Suppressor macrophage treated with lipopolysaccharide for 4 hours (primary cell): ENCODE measurements at places on chromosomes 1 and 21.

- peak; percentile 94 for DNase-seq
These were observed at the start of gene KLHL21 for GRCh38 chr1:6602669-6603237. Gene KLHL21 (minus strand): TSS chr1:6602869. CDS start chr1:6602817, 52 bp downstream.

DNA sequence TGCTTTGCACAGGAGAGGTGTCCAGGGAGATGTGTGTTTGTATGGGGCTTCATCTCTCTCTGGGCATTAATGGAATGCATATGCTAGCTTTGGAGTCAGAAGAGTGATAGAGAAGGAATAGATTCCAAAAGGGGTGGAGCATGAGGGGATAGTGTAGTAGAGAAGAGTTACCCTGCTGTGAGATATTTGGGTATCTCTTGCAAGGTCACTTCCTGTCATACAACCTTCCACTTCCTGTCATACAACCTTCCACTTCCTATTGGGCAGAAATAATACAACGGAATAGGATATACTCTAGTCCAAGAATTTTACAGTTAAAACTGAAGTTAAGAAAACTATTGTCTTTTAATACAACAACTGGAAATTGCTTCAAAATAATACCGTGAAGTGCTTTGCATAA is 351.8 kb upstream of the FMN2 start:
- no peak for DNase-seq

GRCh38 chr1:237170149-237170548 is 128.2 kb downstream of the RYR2 start:
- DNase-seq: no peak

DNA sequence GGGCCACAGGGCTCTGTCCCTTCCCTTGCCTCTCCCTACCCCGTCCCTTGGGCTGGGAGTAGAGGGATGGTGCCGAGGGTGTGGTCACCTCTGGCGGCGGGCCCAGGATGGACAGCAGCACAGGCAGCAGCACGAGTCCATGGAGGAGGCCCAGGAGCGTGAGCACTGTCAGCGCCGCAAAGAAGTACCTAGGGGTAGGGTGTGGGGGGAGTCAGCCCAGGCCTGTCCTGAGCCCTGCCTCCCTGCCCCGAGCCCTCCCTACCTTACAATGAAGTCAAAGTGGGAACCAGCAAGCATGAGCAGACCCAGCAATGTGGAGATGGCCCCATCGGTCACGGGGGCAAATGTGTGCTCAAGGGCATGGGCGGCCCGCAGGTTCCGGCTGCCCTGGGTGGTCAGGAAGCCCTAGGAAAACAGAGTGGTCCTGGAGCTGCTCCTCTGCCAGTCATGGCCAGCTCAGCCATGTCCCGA is 14.7 kb downstream of the BTBD19 start:
- no peak for DNase-seq

DNA sequence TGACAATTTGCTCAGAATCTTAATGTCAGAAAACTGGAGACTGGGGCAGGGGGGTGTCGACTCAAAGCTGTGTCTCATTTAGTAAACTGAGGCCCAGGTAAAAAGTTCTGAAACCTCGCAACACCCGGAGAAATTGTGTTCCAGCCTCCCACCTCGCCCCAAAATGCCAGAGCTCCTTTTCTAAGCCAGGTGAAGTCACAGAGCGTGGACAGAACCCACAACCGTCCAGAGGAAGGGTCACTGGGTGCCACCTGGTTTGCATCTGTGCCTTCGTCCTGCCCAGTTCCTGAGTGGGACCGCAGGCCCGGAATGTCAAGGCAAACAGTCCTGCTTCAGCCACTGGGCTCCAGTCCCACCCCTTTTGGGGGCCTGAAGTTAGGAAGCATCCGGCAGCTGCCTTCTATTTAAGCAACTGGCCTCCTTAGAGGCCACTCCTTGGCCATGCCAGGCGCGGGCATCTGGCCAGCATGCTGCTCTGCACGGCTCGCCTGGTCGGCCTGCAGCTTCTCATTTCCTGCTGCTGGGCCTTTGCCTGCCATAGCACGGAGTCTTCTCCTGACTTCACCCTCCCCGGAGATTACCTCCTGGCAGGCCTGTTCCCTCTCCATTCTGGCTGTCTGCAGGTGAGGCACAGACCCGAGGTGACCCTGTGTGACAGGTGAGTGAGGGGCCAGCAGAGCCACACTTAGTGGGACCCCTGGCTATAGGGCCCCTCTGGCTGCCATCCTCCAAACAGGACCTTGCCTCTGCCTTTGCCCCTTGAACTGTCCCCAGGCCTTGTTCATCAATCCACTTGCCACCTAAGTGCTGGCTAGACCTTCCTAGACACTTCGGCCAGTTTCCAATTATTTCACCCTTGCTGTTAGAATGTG is at the start of gene TAS1R1:
Gene TAS1R1, plus strand, starts transcription at position 401 of the 872 bp plus-strand sequence. Its CDS starts 67 bp downstream, at position 468.
- no peak for DNase-seq
